Retinal pigment epithelial cell (primary cell): ENCODE measurements at places on chromosomes 5 and 9.
A peak's percentile ranks its signal among the peaks of the same experiment; 100 is the strongest.

DNA sequence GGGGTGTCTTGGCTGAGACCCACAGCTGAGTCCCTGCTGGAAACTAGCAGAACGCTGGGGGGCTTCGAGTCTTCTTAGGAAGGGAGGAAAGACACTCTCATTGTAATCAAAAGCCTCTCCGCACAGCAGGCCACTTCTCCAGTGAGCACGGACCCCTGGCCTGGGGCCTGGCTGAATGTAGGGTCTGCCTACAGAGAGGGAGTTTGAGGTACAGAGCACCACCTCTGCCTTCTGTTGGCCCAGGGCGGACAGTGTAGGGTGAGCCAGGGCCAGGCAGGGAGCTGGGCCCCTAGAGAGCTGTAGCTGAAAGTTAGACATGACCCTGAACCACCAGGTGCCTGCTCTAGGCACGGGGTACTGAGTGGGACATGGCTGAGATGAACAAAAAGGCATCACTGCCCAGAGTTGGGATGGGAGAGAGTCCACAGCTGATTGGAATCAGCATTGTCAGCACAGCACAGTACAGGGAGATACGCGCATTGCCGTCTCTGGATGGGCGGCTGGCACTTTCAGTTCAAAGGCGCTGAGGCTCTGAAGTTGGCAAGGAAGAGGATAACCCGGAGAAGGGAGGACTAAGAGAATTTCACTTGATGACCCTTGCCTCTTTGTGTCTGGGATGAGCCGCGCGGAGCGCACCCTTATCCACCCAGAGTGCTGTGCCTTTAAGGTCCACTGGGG lies 363 bp upstream of the SLC25A48 start:
- DNase-seq, result no peak

DNA sequence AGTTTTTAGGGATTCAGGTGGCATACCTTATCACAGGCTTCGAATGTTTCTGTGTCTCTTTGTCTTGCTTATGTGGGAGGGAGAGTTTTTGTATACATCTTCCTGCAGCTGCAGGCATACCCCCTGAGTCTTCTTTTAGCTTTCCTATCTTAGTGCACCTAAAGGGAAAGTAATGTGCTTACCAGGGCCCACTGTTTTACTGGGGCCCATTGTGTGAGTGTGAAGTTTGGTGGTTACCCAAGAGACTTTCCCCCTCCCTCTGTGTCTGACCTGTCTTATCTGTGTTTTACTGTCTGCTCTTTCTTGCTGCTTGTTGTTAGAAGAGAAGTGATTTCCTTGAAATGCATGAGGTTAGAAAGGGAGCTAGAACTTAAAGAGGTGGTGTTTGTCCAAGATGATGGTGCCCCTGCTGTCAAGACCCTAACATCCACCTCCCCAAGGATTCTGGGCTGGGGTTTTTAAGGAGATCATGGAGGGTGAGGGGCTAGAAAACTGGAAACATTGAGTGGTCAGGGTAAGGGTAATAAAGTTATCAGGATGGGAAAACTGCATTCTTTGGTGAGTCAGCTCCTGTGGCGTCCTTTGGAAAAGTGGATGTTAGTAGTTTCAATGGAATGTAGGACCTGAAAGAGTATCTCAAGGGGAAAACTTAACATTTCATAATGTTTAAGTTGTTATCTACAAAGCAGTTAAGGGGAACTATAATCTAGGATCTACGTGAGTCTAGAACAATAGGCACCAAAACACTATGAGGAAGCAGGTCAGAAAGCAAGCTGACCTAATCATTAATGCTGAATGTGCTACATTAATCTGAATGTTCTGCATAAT lies 583.5 kb upstream of the TUSC1 start:
- DNase-seq, result peak; percentile 38

- no peak for DNase-seq
Measured at GRCh38 chr9:28668158-28668557, 1094.9 kb upstream of the C9orf72 start.

DNA sequence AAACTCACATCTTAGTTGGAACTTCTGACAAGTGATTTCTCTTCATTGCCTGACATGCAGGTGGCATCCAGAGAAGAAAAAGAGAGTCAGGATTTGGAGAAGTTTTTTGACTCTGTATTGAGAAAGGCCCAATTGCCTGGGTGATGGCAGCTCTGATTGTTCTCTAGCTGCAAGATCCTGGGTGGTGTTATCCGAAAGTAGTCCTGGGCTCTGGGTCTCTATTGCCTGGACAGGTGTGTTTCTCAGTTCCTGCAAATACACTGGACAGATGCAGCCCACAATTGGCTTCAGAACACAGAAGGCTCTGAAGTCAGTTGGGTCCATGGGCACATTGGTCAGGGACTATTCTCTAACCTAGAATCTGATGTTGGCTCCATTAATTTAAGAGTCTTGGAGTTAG lies 67.4 kb downstream of the RGS3 start:
- no peak for DNase-seq

DNA sequence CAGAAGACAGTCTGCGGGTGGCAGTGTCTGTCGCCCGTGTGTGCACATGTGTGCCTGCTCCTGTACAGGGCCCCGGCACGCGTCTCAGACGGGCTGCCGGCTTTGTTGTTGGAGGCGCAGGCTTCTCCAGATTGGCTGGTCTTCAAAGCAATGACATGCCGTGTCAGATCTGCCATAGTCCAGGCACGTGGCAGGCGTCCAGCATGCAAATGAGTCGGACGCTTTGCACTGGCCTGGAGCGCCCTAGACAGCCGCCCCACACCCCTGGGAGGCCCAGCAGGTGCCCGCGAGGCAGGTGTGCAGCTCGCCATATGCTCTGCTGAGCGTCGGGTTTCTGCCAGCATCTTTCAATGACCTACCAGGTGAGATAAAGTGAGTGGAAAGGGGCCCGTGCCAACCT lies 71.5 kb downstream of the GADD45G start:
- no peak for DNase-seq

DNA sequence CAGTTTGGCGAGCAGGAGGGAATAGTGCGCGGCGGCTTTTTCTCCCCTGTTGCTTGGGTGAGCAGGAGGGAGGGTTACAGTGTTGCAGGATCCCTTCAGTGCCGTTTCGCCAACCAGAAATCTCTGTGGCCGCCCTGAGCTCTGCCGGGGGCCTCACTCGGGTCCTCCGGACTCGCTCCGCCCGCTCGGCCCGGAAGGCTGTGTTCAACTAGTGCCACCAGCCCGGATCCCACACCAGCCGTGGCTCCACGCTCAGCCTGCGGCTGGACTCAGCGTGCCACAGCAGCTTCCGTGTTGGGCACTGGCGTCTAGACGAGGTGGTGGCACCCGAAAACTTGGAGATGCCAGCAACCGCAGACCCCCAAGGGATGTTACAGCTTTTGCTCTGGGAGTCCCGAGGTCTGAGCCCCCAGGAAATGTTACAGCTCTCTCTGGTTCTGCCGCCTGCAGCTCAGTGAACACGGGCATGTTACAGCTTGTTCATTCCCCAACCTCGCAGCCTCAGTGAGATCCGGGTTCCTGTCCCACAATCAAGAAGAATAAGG lies 16.0 kb upstream of the OR13C9 start:
- no peak for DNase-seq

DNA sequence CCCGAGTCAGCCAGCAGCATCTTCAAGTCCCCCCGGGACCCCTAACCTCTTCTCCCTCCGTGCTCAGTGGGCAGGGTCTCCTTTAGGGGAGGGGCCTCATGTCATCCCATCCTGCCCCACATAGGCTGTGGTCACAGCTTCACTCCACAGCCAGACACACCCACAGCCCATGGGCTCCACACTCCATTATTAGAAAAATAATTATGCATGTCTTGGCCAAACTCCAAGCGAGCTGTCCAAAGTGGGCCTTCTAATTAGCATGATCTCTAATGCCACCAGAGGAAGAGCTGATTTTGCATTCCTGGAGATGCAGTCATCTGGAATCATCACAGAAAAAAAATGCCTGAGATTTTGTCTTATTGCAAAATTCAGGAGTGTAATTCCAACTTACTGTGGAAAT lies 418.2 kb downstream of the IRX2 start:
- no peak for DNase-seq

DNA sequence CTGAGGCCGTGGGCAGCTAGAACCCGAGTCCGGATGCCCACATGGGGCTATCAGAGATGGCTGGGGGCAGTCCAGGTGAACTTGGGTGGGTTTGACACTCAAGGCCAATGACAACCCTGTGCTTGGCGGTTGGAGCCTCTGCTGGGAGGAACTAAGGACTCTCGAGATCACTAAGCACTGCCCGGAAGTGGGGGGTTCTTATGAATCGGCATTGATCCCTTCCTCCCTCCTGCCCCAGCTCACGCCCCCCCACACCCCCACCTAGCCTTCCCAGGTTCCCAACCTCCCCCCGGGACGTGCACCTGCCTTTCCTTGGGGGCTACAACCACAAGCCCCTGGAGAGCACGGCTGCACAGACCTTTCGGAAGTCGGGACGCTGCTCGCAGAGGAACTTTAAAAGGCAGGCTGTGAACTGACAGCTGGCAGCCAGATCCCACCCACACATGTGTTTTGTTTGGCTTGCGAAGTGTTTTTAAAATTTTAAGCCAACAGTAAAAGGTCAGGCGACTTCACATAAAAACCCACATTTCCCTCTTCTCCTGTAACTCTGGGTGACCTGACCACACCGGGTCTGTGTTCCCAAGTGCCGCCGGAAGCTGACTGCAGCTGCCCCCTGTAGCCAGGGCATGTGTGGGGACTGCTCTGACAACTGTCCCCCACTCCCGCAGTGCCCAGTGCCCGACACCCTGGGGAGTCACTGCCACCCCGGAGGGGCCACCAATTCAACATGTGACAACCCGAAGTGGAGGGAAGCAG lies 5.1 kb upstream of the RALGDS start:
- DNase-seq, result no peak

GRCh38 chr5:129074903-129075302 lies 19.6 kb upstream of the ISOC1 start:
- no peak for DNase-seq

- DNase-seq, result no peak
Measured at GRCh38 chr5:58946230-58946629, 363.4 kb downstream of the RAB3C start.

GRCh38 chr9:34035656-34036055 lies 13.0 kb downstream of the UBAP2 start:
- no peak for DNase-seq

GRCh38 chr5:168311061-168311566 lies 19.7 kb downstream of the WWC1 start:
- no peak for DNase-seq
